ENCODE measurements at places on chromosomes 2 and 18. TPM values are rescaled to one million over a fixed set of nuclear protein-coding genes. Genes with fewer than 3 reads are reported as not detected.
A peak's percentile ranks its signal among the peaks of the same experiment; 100 is the strongest.

The GULP1 gene
- 16.2 TPM for total RNA-seq

- no peaks in the 10 kb centered on the region for H3K36me3 ChIP-seq
- H3K27me3 ChIP-seq = no peaks in the 10 kb centered on the region
Measured at GRCh38 chr2:122545821-122546220, 790.4 kb downstream of the TSN start.

- no peaks in the 10 kb centered on the region for H3K4me1 ChIP-seq
- no peaks in the 10 kb centered on the region for H3K27me3 ChIP-seq
- H3K36me3 ChIP-seq = no peaks in the 10 kb centered on the region
Measured at GRCh38 chr2:172817411-172817810, 81.8 kb downstream of the RAPGEF4 start.

The CERKL gene
- not detected for total RNA-seq

The DPY30 gene
- total RNA-seq = 51.0 TPM

The RMND5A gene
- total RNA-seq = 52.2 TPM

GRCh38 chr18:47403949-47404348 is 152.5 kb upstream of the SKOR2 start:
- no peaks in the 10 kb centered on the region for H3K4me1 ChIP-seq
- DNase-seq = peak; percentile 13
- no peak overlapping the region for H3K4me3 ChIP-seq
- H3K27ac ChIP-seq = no peak overlapping the region
- no peaks in the 10 kb centered on the region for H3K27me3 ChIP-seq

DNA sequence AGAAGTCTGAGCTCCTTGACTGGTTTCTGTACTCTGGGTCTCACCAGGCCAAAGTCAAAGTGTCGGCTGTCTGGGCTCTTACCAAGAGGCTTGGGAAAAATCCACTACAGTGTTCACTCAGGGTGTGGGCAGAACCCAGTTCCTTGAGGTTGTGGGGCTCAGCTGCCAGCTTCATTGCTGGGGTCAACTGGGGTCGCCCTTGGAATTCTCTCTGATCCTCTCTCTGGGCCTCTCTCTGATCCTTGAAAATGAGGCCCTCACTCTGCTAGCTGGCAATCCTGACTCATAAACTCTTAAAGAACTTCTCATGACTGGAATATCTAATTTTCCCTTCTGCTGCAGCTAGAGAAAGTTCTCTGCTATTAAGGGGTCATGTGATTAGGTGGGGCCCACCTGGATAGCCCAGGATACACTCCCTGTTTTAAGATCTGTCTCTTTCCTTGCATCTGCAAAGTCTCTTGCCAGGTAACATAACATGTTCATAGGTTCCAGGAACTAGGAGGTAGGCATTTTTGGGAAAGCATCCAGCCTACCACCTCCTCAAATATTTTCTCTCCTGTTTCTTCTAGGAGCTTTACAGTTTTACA is 66.3 kb downstream of the SP110 start:
- H3K4me1 ChIP-seq = no peaks in the 10 kb centered on the region
- H3K27ac ChIP-seq = no peak overlapping the region
- no peaks in the 10 kb centered on the region for H3K36me3 ChIP-seq
- H3K27me3 ChIP-seq = no peaks in the 10 kb centered on the region

The ARHGAP28 gene
- total RNA-seq = 11.1 TPM

GRCh38 chr18:44149706-44150105 is 531.0 kb upstream of the SETBP1 start:
- H3K4me3 ChIP-seq = no peak overlapping the region
- H3K4me1 ChIP-seq = peaks cover 7% of the 10 kb centered on the region
- no peaks in the 10 kb centered on the region for H3K36me3 ChIP-seq

The G6PC2 gene
- not detected for total RNA-seq

- H3K4me1 ChIP-seq = no peaks in the 10 kb centered on the region
- no peak overlapping the region for H3K4me3 ChIP-seq
- DNase-seq = no peak
Measured at GRCh38 chr18:73944715-73945114, 202.9 kb downstream of the FBXO15 start.

DNA sequence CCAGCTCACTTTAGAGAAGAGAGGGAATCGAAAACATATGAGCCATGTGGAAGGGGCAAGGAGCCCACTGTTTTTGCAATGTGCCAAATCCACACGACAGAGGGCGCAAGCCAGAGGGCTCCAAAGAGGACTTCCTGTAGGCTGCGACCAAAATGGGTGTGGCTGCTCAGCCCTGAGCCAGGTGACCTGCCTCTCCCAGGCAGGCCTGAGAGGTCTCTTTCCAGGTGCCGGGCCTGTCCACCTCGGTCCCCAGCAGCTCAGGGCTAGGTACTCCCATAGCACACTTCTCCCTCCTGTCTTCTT is 153.8 kb downstream of the TTC32 start:
- no peaks in the 10 kb centered on the region for H3K36me3 ChIP-seq
- H3K27ac ChIP-seq = no peak overlapping the region
- no peak for DNase-seq
- H3K4me1 ChIP-seq = no peaks in the 10 kb centered on the region

The NHEJ1 gene
- 17.8 TPM for total RNA-seq

The ZNF892 gene
- 3.2 TPM for total RNA-seq

GRCh38 chr2:2455151-2455550 is 124.1 kb upstream of the MYT1L start:
- H3K27ac ChIP-seq = no peak overlapping the region
- no peaks in the 10 kb centered on the region for H3K4me1 ChIP-seq
- H3K4me3 ChIP-seq = no peak overlapping the region

DNA sequence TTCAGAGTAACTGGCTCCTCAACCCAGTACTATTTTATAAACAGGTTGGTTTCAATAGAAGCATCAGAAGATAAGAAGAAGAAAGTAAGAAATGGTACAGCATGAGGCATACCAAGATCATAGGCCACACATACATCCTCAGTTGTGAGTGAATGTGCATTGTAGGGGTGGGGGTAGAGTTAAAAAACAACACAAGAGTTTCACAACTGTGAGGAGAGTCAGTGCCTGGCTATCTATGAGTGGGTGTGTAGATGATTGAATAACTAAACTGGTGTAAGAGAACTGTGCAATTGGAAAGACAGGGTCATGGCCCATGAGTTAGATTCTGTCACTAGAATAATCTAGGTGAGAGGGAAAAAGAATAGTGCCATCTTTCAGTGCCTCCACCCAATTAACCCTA is 748.2 kb upstream of the ACVR2A start:
- no peaks in the 10 kb centered on the region for H3K27me3 ChIP-seq
- no peak for DNase-seq
- no peak overlapping the region for H3K4me3 ChIP-seq
- no peaks in the 10 kb centered on the region for H3K36me3 ChIP-seq
- H3K27ac ChIP-seq = no peak overlapping the region

DNA sequence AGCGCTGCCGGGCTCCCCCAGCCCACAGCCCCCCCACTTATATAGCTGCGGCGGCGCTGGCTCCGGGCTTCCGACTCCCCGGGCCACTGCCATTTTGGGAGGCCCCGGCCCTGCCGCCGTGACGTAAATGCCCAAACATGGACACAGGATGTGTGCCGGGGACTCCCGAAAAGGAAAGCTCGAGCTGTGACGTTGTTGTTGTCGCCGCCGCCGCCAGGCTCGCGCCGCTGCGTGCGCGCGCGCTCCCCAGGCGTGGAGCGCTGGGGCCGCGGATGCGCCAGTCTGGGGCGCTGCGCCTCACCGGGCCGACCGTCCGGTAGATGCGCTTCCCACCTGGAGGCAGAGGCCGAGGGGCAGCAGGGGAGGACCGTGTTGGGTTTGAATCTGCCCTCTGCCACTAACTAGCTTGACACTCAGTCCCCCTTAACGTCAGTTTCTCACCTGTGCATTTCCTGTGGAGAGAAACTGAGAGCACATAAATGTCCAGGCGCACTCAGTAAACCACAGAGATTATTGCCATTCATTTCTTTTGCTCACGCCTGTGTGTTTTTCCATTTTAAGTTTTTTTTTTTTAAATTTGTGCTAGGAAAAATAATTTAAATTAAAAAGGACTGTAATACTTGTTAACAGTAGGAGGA is at the start of gene EGR4:
TSS of gene EGR4 (minus strand) at position 15 of the 638 bp plus-strand sequence. CDS start 231 bp downstream, outside the sequence.
- no peak within 1 kb of the TSS for H3K27ac ChIP-seq
- H3K4me1 ChIP-seq = peaks cover 30% of the 10 kb centered on the region
- H3K4me3 ChIP-seq = peak within 1 kb of the TSS; percentile 53
- H3K27me3 ChIP-seq = peaks cover 96% of the 10 kb centered on the region
- H3K36me3 ChIP-seq = no peaks in the 10 kb centered on the region

The ZBTB7C gene
- 46.2 TPM for total RNA-seq

- H3K4me3 ChIP-seq = no peak overlapping the region
- no peak for DNase-seq
- H3K36me3 ChIP-seq = no peaks in the 10 kb centered on the region
- H3K27ac ChIP-seq = no peak overlapping the region
Measured at GRCh38 chr2:9741110-9741509, 102.2 kb upstream of the TAF1B start.

DNA sequence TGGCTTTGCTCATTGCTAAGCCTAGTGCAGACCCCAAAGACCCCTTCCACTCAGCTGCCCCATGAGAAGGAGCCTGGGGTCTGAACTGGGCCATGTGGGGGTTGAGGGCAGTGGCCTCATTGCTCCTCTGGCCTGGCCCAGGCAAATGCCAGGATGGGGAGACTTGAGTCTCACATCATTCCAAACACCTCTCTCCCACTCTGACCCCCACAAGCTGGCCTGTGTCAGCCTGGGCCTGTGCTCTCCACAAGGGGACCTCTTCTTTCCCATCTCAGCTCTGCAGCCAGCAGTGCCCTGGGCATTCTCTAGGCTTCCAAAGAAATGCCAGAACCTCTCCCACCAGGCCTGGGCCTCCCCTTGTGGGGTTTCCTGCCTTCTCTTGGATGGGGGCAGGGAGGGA is 45.8 kb upstream of the OTOF start:
- no peaks in the 10 kb centered on the region for H3K4me1 ChIP-seq
- H3K36me3 ChIP-seq = no peaks in the 10 kb centered on the region
- peak; percentile 38 for DNase-seq

The CNGA3 gene
- total RNA-seq = not detected

The LCT gene
- not detected for total RNA-seq

DNA sequence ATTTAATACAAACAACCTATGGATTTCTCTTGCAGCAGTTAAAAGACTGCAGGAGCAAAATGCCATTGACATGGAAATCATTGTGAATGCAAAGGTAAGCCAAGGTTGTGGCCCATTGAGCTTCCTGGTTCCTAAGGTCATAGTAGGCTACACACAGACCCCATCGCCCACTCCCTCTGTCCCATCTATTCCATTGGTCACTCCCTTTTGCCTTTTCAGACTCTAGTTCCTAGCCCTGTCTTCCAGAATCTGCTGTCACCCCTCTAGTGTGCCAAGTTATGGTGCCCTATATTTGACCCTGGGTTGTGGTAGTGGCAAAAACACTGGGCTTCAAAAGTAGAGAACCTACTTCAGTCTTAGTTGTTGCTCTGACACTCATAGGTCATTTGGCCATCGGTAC is 44.7 kb downstream of the UGP2 start:
- H3K27ac ChIP-seq = no peak overlapping the region
- peaks cover 76% of the 10 kb centered on the region for H3K36me3 ChIP-seq
- no peak for DNase-seq
- no peaks in the 10 kb centered on the region for H3K27me3 ChIP-seq
- no peak overlapping the region for H3K4me3 ChIP-seq
- peaks cover 4% of the 10 kb centered on the region for H3K4me1 ChIP-seq

- DNase-seq = peak; percentile 90
- H3K4me1 ChIP-seq = peaks cover 24% of the 10 kb centered on the region
- H3K36me3 ChIP-seq = no peaks in the 10 kb centered on the region
- H3K27me3 ChIP-seq = no peaks in the 10 kb centered on the region
Measured at GRCh38 chr2:237315170-237315828, 98.7 kb downstream of the COL6A3 start.

DNA sequence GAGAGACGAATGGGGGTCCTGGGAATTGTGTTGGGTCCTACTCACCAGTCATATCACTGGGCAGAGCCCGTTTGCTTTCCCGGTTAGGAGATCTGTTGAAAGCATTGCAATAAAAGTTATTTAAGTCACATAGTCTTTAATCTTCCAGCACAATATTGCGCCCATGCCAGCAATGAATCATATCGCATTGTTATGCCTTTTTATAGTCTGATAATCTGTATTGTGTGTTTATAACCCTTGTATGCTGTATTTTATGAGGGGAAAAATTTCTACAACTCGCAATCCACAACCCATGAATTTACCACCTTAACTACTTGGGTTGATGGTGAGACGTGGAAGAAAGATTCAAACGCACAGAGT is 211.9 kb upstream of the SMIM21 start:
- H3K27ac ChIP-seq = no peak overlapping the region
- H3K4me3 ChIP-seq = no peak overlapping the region
- H3K36me3 ChIP-seq = no peaks in the 10 kb centered on the region
- no peaks in the 10 kb centered on the region for H3K27me3 ChIP-seq

- H3K27ac ChIP-seq = no peak overlapping the region
- no peaks in the 10 kb centered on the region for H3K4me1 ChIP-seq
- no peaks in the 10 kb centered on the region for H3K36me3 ChIP-seq
Measured at GRCh38 chr2:164675687-164676086, 54.4 kb upstream of the GRB14 start.

DNA sequence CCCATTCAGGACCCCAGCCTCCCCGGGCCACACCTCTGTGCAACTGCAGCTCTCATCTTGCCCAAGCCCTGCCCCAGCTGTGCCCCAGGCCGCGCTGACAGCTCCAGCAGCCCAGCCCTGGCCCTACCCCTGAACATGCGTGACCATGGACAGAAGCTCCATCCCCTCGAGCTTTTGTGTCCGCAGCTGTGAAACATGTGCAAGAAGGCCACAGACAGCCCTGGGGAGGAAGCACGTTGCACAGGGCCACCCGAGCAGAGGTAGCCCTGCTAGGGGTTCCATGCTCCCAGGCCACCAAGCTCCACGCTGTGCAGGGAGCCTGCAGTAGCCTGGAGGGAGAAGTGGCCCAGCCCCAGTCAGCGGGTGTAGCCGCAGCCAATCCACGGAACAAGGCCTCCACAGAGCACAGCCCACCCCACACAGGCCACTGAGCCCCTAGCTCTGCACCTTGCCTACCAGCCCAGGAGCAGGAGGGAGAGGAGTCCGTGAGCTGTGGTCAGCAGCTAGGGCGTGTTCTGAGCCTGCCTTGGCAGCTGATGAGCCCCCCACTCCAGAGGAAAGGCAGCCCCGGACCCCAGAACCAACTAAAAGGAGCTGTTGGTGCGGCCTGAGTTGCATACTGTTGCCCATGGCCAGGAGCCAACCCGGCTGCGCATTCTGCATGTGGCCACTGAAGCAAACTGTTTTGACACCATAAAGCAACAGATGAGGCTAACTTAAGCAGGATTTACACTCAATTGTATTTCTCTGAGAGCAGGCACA is 184.0 kb downstream of the SEPTIN10 start:
- no peaks in the 10 kb centered on the region for H3K27me3 ChIP-seq
- no peak for DNase-seq

DNA sequence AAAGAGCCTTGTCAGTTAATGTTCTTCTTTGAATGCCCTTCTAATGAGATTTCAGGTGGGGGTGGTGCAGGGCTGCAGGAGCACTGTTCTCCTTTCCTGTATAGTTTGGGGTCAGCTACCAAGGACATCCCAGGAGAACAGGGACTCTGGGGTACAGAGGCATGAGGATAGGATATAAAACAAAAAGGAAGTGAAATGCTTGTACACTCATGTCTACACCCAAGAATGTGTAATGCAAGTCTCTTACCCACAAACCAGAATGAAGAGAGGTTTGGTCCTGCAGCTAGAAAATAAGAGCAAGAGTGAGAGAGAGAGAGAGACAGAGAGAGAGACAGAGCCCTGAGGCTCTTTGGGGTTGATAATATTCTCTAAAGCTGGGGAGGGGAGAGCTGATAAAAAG is 151.8 kb upstream of the KCTD1 start:
- no peaks in the 10 kb centered on the region for H3K36me3 ChIP-seq
- H3K27me3 ChIP-seq = no peaks in the 10 kb centered on the region
- no peak overlapping the region for H3K4me3 ChIP-seq
- H3K4me1 ChIP-seq = no peaks in the 10 kb centered on the region

- H3K27ac ChIP-seq = no peak overlapping the region
- no peaks in the 10 kb centered on the region for H3K36me3 ChIP-seq
- no peak overlapping the region for H3K4me3 ChIP-seq
- no peaks in the 10 kb centered on the region for H3K4me1 ChIP-seq
Measured at GRCh38 chr2:17296686-17297085, 221.6 kb downstream of the RAD51AP2 start.

Data from suprapubic skin (tissue), 4 donors.